IMR-90 (cell line): ENCODE measurements at places on chromosomes 1 and 21.

DNA sequence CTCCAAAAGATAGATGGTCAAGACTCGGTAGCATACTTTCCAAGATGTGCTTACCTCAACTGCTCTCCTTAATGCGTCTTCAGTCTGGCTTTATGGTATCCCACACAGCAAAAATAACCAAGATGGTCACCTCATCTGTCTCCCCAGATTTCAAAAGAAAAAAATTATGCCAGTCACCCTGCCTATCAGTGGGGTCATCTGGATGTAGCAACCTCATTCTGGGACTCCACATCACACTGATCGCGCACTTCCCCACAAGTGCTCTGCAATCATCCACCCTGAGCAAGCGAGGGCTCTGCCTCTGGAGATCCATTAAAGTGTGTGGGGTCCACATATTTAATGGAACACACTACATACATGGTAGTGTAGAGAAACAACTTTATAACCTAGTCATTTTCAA is 42.5 kb downstream of the ACBD3 start:
- no peak for DNase-seq

DNA sequence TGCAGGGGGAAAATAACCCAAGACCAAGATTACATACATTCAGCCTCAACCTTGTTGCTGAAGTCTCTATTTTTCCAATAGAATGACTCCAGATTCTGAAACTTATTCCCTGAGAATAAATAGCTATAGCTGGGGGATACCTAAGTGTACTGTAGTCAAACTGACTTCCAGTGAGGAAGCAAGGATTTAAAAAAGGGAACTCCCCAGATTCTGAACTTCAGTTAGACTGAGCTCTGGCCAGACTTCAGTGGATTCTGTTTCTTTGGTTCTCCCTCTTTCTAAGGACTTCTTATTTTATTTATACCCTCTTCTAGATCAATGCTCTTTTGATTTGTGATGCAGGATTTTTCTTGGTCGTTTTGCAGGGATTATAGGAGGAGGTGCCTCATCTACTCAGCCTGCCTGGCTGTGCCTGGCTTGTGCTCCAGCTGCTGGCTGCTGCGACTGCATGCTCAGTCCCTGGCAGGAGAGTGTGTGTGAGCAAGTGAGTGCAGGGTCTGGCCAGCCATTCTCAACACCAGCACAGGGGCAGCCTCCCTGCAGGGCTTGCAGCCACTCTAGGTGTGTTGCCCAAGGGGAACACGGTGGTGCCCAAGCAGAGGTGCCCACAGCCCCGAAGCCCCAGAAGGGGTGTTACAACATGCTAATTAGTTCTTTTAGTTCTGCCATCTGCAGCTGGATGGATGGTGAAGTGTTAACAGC is 43.0 kb downstream of the SPATA17 start:
- no peak for DNase-seq

DNA sequence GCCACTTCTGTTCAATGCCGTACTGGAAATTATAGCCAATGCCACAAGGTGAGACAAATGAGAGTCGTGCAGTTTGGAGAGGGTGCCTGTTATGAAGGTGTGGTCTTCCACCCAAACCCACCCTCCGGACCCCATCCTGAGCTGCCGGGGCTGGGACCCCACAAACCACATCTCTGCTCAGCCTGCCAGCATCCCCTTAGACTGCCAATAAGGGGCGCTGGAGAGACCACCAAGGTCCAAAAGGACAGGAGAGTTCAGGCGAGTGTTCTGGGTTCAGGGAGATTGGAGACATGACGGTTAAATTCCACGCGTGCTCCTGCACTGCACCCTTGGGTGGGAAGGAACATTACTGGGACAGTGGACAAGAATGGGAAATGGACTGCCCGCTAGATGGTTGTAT is 48.7 kb upstream of the COL18A1 start:
- DNase-seq, result no peak

DNA sequence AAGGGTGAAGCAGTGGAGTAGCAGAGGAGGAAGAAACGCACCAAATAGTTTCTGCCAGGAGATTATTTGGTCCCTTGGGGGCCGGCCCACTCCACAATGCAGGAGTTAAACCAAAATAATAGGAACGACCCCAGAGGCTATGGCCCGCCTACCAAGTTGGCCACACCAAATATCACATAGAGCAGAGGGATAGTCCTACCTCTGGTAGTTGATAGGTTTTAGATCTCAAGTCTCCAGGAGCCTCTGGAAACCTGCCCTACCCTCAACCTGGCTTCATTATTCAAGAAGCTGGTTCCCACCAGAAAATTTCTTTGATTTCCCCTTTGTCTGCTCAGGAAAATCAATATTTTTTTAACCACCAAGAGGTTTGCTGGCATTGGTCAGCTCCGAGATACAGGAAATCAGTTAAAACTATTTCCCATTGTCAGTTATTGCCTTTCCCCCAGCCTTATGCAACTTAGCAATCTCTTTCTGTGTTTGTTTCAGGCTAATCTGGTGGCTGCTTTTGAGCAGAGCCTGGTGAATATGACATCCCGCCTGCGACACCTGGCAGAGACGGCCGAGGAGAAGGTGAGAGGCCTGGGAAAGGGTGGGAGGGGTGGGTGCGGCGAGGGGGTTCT is 35.5 kb upstream of the IPO9 start:
- no peak for DNase-seq

- DNase-seq, result peak; percentile 43
These were observed 17.5 kb downstream of the NEK7 start for GRCh38 chr1:198174297-198174696.

GRCh38 chr1:172457479-172458130 is 13.7 kb upstream of the PIGC start:
- DNase-seq, result no peak

DNA sequence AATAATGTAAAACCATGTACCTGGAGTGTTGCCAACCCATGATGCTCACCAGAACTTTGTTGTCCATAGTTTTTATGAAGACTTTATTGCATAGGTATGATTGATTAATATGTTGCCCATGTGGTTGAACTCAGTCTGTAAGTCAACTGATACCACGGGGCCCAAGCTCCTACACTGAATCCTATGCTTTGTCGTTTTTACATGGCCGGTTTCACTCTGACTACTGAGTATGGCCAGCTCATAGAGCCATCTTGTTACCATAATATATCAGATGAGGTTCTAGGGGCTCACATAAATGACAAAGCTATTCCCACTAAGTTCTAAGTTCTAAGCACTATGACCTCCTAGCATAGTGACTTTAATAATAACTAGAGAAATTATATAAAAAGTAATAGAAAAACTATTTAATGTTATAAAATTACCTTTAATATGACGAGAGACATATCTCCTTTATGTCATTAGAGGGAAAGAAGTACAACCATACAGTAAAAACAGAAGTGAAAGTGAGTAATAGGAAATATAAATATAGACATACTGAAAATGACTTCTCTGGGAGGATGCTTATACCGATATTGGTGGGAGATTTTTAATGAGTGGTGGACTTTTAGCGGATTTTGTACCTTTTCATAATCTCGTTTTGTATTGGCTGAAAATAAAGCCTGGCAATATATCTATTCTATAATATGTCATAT is 983.4 kb upstream of the PRMT6 start:
- no peak for DNase-seq

- DNase-seq, result peak; percentile 13
These were observed 90.2 kb downstream of the DMRTA2 start for GRCh38 chr1:50332941-50333594.

- DNase-seq, result no peak
These were observed 18.8 kb downstream of the TNFRSF25 start for GRCh38 chr1:6447016-6447817.

DNA sequence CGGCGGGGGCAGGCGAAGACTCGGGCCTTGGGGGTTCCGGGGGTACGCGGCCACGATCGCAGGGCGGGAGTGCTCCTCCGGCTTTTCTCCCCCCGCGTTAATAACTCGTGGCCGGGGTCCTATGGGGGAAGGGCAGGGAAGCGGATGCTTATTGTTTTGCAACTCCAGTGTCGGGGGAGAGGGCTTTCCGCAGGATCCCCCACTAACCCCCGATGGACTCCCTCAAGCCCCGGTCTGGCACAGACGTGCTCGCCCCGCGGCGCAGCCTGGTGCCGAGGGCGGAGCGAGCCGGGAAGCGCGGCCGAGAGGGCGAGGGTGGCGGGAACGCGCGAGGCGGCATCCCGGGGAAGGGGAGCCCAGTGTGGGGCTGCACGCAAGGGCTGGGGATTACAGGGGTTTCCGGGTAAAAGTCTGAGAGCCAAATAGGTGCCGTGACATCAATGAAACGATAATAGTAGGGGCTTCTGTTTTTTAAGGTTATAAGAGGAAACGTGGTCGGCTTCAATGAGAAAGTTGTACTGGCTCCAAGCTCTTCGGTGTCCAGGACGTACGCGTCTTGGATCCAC is 772 bp downstream of the UCK2 start:
- peak; percentile 30 for DNase-seq

DNA sequence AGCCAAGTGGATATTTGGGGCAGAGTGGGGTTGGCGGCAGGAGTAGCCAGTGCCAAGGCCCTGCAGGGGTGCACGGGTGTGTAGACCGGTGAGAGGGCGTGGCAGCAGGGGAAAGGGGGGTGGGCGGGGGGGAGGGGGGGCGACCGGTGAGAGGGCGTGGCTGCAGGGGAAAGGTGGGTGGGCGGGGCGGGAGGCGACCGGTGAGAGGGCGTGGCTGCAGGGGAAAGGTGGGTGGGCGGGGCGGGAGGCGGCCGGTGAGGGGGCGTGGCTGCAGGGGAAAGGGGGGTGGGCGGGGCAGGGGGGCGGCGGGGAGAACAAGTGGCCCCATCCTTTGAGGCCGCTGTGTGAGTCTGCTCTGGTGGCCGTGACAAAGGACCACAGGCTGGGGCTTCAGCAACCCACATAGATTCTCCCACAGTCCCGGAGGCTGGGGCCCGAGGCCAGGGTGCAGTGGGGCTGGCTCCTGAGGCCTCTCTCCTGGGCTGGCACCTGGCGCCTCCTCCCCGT is 25.8 kb downstream of the RRP1 start:
- DNase-seq, result no peak

DNA sequence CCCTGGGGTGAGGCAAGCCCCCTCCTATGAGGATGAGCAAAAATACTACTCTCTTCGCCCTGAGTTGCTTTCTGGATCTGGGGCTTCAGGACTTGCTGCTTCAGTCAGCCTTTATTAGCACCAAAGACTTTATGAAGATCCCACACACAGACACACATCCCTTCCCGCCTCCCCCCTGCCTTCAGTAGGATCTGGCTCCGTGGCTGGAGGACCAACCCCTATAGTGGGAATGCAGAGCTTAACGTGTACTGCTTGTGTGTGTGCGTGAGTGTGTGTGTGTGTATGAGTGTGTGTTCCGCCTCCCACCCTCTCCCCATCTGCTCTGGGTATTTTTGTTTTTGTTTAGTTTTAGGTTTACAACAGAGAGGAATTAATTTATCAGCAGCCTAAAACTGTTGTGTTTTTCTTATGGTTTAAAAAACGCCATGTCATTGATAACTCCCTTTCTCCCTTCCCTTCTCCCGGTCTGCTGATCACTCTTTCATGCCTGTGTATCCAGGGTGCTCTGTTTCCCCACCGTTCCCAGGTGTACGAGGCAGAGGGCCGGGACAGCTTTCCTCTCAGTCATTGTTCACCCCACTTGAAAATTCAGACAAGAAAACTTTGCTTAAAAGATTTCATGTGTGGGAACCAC is 27.5 kb upstream of the ZFP69B start:
- DNase-seq, result no peak

- no peak for DNase-seq
These were observed 82.9 kb downstream of the STUM start for GRCh38 chr1:226631229-226632000.

DNA sequence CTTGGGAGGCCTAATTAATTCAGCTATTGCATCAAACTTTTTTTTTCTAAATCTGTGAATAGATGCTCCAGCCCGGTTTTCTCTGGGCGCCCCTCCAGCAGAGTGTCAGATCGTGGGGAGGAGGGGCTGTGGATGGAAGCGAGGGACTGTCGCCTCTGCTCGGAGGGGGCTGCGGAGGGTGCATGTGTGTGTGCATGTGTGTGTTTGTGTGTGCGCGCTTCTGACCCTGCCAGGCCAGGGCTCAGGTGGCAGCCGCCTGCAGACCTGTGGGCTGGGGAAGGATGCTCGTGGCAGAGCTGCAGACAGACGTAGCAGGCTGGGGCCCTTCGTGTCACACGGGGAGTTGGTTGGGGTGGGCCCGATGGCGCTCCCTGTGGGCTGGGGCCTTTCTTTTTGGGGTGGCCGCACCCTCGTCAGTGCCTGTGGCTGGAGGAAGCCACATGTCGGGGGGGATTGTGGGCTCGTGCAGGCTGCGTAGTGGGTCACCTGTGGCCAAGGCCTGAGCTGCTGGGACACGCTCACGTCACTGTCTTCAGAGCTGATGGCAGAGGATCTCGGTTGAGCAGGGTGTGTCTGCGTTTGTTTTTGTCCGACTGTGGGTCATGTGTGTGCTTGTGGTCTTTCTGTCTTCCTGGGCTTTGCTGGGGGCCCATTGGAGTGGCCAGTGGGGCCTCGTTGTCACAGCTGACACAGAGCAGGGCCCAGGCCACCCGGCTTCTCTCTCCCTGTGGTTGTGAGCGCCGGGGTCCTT is 2.8 kb downstream of the SKI start:
- DNase-seq, result no peak

- no peak for DNase-seq
These were observed 87.6 kb downstream of the BCAR3 start for GRCh38 chr1:93593854-93594602.

DNA sequence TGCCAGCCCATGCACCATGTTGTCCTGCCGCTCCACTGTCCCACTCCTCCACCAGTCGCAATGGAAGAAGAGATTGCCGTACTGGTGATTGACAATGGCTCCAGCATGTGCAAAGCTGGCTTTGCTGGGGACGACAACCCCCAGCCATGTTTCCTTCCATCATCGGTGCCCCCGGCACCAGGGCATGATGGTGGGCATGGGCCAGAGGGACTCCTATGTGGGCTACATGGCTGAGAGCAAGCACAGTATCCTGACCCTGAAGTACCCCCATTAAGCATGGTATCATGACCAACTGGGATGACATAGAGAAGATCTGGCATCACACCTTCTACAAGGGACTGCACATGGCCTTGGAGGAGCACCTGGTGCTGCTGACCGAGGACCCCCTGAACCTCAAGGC is 1.9 kb upstream of the AMY2B start:
- DNase-seq, result no peak

GRCh38 chr1:70963374-70963773 is 84.2 kb downstream of the PTGER3 start:
- no peak for DNase-seq

DNA sequence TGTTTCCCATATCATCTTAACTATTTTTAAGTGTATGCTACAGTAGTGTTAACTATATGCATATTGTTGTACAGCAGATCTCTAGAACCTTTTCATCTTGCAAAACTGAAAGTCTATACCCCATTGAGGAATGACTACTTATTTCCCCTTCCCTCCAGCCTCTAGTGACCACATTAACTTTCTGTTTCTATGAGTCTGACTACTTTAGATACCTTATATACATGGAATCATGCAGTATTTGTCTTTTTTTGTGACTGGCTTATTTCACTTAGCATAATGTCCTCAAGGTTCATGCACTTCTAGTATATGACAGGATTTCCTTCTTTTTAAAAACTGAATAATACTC is 96.5 kb upstream of the BTG3 start:
- DNase-seq, result no peak

GRCh38 chr1:155913969-155914757 is 3.0 kb upstream of the RIT1 start:
- peak; percentile 89 for DNase-seq
